ENCODE measurements at places on chromosomes 7 and 10.

GRCh38 chr10:103612462-103613365, 119.2 kb downstream of the NEURL1 start:
- no peak for DNase-seq

DNA sequence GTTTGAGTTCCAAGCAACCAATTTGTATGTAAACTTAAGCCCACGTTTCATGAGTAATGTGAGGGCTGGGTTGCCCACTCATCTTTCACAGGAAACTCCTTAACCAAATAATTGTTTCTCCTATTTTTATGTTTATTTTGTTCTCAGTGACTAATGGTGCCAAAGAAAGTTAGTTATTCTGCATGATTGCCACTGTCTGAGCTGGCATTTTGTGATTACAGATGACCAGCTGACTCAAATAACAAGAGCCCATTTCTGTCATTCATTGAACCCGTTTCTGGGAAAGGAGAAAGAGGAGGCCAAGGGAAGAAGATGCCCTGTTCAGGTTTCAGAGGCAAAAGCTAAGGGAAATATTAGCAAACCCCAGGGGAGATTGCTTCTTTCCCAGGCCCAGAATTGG, 186.9 kb upstream of the MYO3A start:
- DNase-seq = no peak

GRCh38 chr7:148729984-148730733, 31.5 kb downstream of the CUL1 start:
- DNase-seq = no peak

GRCh38 chr7:128000854-128001265, 30.4 kb downstream of the LRRC4 start:
- DNase-seq = no peak

GRCh38 chr7:82897500-82897899, 265.2 kb downstream of the PCLO start:
- no peak for DNase-seq

GRCh38 chr10:22913474-22914092, 14.3 kb upstream of the ARMC3 start:
- no peak for DNase-seq

- no peak for DNase-seq
Observed at GRCh38 chr10:18157881-18158280, 17.7 kb downstream of the CACNB2 start.

GRCh38 chr10:6170638-6171037, 32.1 kb upstream of the PFKFB3 start:
- no peak for DNase-seq

DNA sequence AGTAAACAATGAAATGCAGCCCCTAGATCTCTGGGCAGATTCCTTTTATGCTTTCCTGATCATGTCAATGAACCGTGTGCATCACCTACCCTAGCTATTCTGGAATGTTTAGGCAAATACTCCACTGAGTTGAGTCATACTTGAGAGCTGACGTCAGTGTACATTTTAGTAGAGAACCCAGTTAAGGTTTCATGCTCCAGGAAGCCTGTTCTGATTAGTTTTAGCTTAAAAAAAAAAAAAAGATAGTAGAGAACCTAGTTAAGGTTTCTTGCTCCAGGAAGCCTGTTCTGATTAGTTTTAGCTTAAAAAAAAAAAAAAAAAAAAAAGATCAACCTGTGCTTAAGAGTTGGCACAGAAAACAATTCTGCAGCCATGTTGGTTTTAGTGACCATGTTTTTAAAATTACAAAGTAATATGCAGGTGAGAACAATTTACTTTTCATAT, 3.7 kb upstream of the MCU start:
- DNase-seq = no peak

GRCh38 chr7:134362587-134363483, 46.1 kb upstream of the SLC35B4 start:
- DNase-seq = no peak

DNA sequence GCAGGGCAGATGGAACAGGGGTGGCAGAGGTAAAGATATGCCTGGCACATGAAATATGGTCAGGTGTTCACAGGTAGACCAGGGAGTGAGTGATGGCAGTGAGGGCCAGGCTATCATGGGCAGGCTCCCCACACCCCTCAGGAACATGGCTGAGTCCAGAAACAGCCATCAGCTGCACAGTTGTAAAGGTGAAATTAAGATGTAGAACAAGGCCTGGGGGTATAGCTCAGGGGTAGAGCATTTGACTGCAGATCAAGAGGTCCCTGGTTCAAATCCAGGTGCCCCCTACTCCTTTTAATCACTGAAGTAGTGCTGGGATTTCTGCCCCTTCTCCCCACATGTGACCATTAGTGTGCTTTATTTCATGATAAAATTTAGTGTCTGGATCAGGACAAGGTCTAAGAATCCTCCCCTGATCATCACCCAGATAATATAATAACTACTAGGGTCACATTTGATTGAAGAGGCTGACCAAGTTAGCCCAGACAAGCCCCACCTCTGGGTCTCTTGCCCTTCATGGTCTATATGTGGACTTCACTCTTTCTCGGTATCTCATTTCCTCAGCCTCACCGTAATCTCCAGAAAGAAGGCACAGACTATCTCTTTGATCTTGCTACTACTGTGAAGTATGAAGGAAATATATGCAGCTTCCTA, 69.0 kb downstream of the ZNF783 start:
- no peak for DNase-seq

GRCh38 chr7:66693331-66693730, 47.2 kb upstream of the RABGEF1 start:
- no peak for DNase-seq

- DNase-seq = no peak
Observed at GRCh38 chr10:114638821-114639625, 19.1 kb downstream of the ABLIM1 start.
